HFF-Myc (cell line): ENCODE measurements at places on chromosomes 1 and 21.
A peak's percentile ranks its signal among the peaks of the same experiment; 100 is the strongest.

GRCh38 chr21:46213620-46214286 is 14.8 kb downstream of the LSS start:
- no peak for DNase-seq

GRCh38 chr1:41385398-41386195 is 24.4 kb downstream of the FOXO6 start:
- DNase-seq, result no peak

DNA sequence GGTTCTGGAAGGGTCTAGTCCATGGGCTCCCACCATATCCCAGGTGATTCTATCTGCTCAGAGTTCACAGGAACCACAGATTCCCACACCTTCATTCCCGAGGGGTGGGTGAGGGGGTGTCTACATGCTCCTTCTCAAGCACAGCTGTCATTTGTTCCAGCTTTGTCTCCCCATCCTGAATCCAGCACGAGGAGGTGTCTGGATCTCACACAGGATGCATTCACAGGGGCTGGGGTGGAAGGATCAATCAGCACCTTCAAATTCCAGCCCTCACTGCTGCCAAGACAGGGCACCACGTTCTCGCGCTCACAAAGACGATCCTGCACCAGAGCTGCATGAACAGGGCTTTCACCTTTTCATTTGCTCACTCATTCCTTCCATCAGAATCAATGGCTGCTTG is 52.7 kb downstream of the TCP10L start:
- DNase-seq, result no peak

- no peak for DNase-seq
These were observed 113.4 kb downstream of the SPSB1 start for GRCh38 chr1:9406111-9406510.

GRCh38 chr1:212512816-212513559 is 80.3 kb downstream of the NENF start:
- no peak for DNase-seq

DNA sequence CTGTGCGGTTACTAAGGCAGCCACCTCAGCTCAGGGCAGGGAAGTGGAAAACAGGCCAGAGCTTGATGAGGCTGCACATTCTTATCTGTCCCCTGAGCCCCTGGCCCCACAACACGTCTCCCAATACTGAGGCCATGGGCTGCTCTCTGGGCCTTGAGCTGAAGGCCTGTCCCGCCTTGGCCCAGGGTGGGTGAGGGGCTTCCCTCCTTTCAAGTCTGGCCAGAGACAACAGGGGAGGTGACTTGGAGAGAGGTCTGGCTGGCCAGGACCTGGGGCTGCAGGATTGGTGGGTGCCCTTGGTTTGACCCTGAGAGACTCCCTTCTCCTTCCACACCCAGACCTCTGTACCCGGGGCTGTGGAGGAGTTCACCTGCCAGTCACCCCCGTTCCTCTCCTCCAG is 563.8 kb downstream of the PTPRU start:
- DNase-seq, result no peak

GRCh38 chr1:147804942-147805723 is 44.7 kb upstream of the GJA5 start:
- DNase-seq, result no peak

- DNase-seq, result peak; percentile 86
These were observed 22.9 kb downstream of the HTR1D start for GRCh38 chr1:23194119-23194984.

DNA sequence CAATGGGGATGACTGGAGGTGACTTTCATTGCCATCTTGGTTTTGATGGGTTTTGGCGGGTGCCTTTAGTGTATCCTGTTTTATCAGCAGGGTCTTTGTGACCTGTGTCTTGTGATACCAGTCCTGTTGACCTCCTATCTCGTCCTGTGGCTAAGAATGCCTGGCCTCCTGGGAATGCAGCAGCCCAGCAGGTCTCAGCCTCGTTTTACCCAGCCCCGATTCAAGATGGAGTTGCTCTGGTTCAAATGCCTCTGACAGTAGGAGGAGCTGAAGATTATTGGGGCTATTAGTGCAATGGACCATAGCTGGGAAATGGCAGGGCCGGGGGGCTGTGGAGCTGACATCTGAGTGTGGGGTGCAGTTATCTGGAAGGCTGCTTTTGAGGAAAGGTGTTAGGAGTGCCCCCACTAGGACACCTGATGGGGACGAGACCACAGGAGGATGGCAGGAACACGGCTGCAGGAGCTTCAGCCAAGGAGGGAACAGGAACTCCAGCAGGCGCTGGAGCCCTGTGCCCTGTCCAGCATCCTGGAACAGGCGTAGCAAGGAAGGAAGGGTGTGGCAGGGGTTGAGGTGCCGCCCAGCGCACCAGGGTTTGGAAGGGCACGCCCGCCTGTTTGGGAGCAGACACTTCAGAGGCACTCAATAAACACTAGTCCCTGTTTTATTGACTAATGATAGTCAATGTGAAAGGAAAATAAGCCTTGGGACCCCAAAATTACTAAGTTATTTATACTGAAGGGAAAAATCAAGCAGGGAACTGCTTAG is 15.3 kb upstream of the AGPAT3 start:
- DNase-seq, result no peak

GRCh38 chr21:32772281-32773047 is 909 bp upstream of the PAXBP1 start:
- DNase-seq, result no peak

DNA sequence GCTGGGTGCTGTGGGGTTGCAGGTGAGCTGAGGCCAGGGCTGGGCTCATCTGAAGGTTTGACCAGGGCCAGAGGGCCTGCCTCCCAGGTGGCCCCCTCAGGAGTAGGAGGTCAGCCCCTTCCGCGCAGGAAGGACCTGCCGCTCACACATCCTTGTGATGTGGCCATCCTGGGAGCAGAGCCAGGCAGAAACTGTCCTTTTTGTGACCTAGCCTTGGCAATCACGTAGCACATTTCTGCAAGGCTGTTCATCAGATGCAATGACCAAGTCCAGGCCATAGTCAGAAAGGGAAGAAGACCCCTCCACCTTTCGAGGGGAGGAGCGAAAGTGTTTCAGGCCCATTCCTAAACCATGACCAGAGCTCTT is 55.5 kb upstream of the TRAPPC10 start:
- DNase-seq, result no peak
